ENCODE measurements at places on chromosomes 16 and 17. TPM values are rescaled to one million over a fixed set of nuclear protein-coding genes. Genes with fewer than 3 reads are reported as not detected.

DNA sequence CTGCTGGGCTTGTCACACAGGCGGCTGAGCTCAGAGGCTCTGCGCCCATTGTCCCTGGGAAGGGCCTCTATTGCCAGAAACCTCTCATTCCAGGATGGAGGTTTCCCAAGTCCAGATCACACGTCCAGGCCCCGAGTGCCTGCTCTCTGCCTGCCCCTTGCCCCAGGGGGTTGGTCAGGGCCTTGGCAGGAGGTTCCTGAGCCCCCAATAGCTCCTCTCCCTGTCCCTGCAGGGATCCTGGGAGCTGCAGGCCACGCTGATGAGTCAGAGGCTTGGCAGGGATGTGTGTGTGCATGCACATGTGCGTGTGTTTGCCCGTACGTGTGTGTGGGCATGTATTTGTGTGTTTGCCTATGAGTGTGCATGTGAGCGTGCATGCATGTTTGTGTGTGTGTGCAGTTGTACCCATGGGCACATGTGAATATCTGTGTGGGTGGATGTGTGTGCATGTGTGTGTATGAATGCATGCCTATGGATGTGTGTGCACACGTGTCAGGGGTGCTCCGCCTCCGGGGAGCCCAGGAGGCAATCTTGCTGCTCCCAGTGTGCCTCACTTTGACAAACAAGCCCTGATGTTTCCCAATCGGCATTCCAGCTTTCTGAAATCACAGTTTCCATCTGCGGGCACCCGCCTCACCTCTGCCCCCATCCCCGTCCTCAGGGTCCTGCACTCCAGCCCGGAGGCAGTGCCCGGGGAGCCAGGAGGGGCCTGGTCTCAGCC lies 98.4 kb upstream of the GSE1 start:
- DNase-seq, result peak; percentile 70
- H3K27me3 ChIP-seq, result no peaks in the 10 kb centered on the region
- peaks cover 16% of the 10 kb centered on the region for H3K4me1 ChIP-seq
- H3K27ac ChIP-seq, result peak overlapping the region; percentile 46

Gene CTF1
- polyA plus RNA-seq, result 4.9 TPM

GRCh38 chr16:89696670-89697128 lies 4.8 kb downstream of the SPATA2L start:
- no peak overlapping the region for H3K27ac ChIP-seq
- peaks cover 11% of the 10 kb centered on the region for H3K36me3 ChIP-seq
- peaks cover 15% of the 10 kb centered on the region for H3K4me1 ChIP-seq
- no peaks in the 10 kb centered on the region for H3K27me3 ChIP-seq
- H3K4me3 ChIP-seq, result no peak overlapping the region

DNA sequence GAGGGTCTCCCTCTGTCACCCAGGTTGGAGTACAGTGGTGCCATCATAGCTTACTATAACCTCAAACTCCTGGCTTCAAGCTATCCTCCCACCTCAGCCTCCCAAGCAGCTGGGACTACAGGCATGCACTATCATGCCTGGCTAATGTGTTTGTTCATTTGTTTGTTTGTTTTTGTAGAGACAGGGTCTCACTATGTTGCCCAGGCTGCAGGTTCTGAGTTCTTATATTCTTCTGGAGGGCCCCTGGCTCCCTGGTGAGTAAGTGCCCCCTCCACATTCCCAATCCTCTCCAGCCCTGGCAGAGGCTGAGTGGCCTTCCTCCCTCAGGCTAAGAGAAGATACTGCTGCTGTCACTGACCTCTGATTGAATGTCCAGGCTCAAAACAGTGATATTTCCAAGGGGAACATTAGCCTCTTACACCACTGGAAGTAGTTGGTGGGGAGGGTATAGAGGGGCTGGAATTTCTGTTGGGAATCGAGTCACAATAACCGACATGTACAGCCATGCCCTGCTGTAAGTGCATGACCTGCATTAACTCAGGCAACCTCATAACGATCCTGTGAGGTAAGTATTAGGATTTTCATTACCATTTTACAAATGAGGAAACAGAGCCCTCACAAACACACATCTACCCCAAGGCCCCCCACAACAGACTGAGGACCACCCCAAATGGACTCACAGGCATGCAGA lies 2.7 kb upstream of the ETV4 start:
- H3K36me3 ChIP-seq, result no peaks in the 10 kb centered on the region
- peaks cover 14% of the 10 kb centered on the region for H3K27me3 ChIP-seq
- no peak overlapping the region for H3K27ac ChIP-seq

GRCh38 chr16:64398793-64399192 lies 723.1 kb downstream of the CDH11 start:
- no peak overlapping the region for H3K4me3 ChIP-seq
- H3K27ac ChIP-seq, result no peak overlapping the region
- no peak for DNase-seq
- H3K4me1 ChIP-seq, result no peaks in the 10 kb centered on the region
- no peaks in the 10 kb centered on the region for H3K36me3 ChIP-seq
- H3K27me3 ChIP-seq, result no peaks in the 10 kb centered on the region

Gene WDR59
- 14.7 TPM for polyA plus RNA-seq

DNA sequence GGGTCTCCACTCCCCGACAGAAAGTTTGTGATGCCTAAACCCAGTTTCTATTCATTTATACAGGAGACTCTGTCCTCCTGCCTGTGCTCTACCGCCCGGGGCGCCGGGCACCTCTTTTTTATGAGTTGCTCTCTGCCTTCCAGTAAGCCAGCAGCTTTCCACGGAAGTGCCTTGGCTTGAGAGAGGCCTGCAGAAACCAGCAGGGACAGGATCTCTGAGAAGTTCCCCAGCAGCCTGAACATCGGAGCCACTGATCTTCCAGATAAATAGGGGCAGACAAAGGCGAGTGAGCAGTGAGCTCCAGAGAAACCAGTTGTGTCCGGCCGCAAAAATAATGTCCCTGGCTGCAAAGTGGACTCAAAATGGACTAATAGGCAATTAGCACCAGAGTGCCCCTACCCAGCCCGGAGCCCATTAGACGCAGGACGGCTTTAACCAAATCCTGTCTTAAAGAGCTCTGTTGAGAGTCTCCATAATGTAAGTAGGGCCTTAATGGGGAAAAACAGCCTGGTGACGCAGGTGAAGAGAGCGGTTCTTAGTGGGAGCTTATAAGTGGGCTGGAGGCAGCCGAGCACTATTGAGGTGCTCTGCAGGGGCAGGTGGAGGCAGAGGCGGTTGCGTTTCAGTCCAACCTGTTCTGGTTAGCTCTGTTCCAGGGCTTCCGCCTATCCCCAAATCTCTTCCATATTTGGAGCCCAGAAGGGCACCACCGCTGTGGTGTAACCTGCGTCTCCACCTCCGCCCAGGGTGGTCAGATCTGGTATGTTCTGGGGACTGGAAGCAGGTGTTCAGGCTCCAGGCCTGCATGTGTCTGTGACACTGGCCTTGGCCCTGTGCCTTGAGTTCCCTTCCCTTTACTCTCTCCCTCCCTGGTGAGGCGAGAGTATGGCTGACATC lies 74.1 kb downstream of the NT5M start:
- H3K4me3 ChIP-seq, result no peak overlapping the region
- no peak overlapping the region for H3K27ac ChIP-seq
- no peak for DNase-seq
- H3K36me3 ChIP-seq, result no peaks in the 10 kb centered on the region
- H3K4me1 ChIP-seq, result no peaks in the 10 kb centered on the region
- H3K27me3 ChIP-seq, result no peaks in the 10 kb centered on the region

GRCh38 chr16:74210245-74210644 lies 86.4 kb upstream of the PSMD7 start:
- H3K27me3 ChIP-seq, result no peaks in the 10 kb centered on the region
- H3K4me1 ChIP-seq, result no peaks in the 10 kb centered on the region
- H3K36me3 ChIP-seq, result no peaks in the 10 kb centered on the region
- DNase-seq, result no peak
- H3K4me3 ChIP-seq, result no peak overlapping the region

- no peaks in the 10 kb centered on the region for H3K4me1 ChIP-seq
- H3K4me3 ChIP-seq, result no peak overlapping the region
Measured at GRCh38 chr16:11194913-11195312, 61.1 kb downstream of the SOCS1 start.

GRCh38 chr16:85628645-85629044 lies 15.5 kb downstream of the GSE1 start:
- no peaks in the 10 kb centered on the region for H3K27me3 ChIP-seq
- H3K36me3 ChIP-seq, result no peaks in the 10 kb centered on the region
- peak overlapping the region; percentile 84 for H3K27ac ChIP-seq
- peaks cover 65% of the 10 kb centered on the region for H3K4me1 ChIP-seq

GRCh38 chr17:7552621-7553051 lies 3.8 kb downstream of the TNFSF12 start:
- H3K4me3 ChIP-seq, result no peak overlapping the region
- H3K27me3 ChIP-seq, result no peaks in the 10 kb centered on the region
- DNase-seq, result no peak
- peaks cover 3% of the 10 kb centered on the region for H3K36me3 ChIP-seq

DNA sequence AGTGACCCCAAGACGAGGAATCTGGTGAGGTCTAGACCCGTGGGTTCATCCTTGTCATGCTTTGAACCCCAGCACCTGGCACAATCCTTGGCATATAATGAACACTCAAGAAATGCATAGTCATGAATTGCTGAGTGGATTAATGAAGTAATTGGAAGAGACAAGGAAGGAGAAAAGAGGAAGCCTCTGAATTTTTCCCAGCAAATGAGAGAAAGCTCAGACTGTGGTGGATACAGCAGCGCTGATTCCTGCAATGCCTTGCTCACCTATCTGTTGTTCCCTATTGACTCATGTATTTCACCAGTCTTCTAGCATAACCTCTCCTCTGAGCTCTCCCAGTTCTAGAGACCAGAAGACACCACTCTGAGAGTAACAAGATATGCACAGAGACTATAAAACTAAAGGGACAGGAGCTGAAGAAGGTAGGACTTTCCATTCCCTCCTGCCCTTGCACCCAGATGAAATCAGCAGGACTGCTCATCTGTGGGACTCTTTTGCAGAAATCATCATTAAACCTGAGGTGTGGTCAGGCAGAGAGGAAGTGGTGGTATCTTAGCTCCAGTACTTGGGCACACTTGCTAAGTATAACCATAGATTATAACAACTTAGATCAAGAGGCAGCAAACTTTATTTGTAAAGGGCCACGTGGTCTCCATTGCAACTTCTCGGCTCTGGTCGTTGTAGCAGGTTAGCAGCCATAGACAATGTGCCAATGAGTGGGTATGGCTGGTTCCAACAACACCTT lies 102.8 kb downstream of the MAF start:
- no peak for DNase-seq
- H3K27ac ChIP-seq, result no peak overlapping the region
- no peaks in the 10 kb centered on the region for H3K27me3 ChIP-seq
- no peaks in the 10 kb centered on the region for H3K4me1 ChIP-seq

GRCh38 chr17:12415031-12415430 lies 250.7 kb upstream of the MYOCD start:
- H3K4me1 ChIP-seq, result no peaks in the 10 kb centered on the region
- no peak overlapping the region for H3K4me3 ChIP-seq
- no peak overlapping the region for H3K27ac ChIP-seq
- DNase-seq, result no peak
- H3K36me3 ChIP-seq, result no peaks in the 10 kb centered on the region

GRCh38 chr16:54291656-54292487 lies 5.3 kb upstream of the IRX3 start:
- H3K27ac ChIP-seq, result no peak overlapping the region
- H3K4me1 ChIP-seq, result no peaks in the 10 kb centered on the region
- no peak for DNase-seq
- H3K4me3 ChIP-seq, result no peak overlapping the region

DNA sequence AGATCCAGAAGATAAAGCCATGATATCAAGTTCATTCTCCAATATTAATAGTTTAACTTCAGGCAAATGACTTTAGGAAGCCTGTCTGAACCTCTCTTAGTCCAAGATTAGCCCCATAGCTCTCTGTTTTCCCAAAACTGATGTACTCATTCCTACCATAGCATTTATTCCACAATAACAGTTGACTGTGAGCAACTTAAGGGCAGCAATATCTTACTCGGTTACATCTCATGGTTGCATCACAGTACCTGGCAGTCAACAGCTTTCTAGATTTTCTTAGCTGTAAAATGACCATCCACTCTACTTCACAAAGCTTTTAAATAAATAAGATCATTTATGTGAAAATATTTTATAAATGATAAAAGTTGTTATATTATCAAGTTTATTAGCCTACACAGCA lies 58.2 kb upstream of the STAC2 start:
- H3K4me1 ChIP-seq, result peaks cover 38% of the 10 kb centered on the region
- no peaks in the 10 kb centered on the region for H3K27me3 ChIP-seq

DNA sequence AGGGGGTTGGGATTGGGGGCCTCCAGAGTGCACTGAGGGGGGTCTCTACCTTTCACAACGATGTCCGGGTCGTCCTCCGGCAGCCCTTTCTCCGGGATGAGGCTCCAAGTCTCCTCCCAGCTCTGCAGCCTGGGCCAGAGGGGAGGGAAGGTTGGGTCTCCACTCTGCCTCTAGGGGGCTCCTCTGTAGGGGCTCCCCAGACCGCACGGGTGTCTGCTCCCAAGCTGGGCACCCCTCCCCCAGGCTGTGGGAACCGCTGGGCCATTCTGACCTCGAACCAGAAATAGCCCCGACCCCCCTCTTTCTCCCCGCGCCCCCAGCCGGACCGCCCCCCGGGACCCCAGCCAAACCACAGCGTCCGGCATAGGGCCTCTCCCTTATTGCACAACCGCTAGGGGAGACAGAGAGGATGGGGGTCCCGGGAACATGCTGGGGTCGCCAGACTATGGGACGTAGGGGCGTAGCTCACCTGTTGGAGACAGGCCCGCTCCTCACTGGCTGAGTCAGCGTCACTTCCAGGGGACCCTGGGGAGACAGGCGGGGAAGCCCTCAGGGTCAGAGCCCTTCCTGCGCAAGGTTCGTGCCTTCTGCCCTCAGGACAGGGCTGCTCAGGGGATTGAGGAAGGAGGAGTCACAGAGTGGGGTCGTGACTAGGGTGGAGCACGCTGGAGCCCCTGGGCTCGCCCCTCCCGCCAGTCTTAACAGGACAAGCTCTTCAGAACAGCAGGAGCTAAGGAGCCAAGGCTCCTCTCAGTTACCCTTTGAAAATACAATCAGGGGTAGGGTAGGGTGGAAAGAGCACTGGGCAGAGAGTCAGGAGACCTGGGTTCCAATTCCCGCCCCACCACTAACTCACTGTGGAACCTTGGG lies 2.7 kb downstream of the PLEKHH3 start:
- H3K27me3 ChIP-seq, result no peaks in the 10 kb centered on the region
- H3K27ac ChIP-seq, result peak overlapping the region; percentile 81
- H3K4me1 ChIP-seq, result peaks cover 40% of the 10 kb centered on the region
- DNase-seq, result peak; percentile 90
- peaks cover 48% of the 10 kb centered on the region for H3K36me3 ChIP-seq

GRCh38 chr17:31570951-31571892 lies 179.7 kb downstream of the RAB11FIP4 start:
- no peaks in the 10 kb centered on the region for H3K27me3 ChIP-seq
- no peaks in the 10 kb centered on the region for H3K36me3 ChIP-seq
- H3K27ac ChIP-seq, result peak overlapping the region; percentile 51
- peaks cover 22% of the 10 kb centered on the region for H3K4me1 ChIP-seq
- no peak overlapping the region for H3K4me3 ChIP-seq

Gene C16orf82
- polyA plus RNA-seq, result not detected

DNA sequence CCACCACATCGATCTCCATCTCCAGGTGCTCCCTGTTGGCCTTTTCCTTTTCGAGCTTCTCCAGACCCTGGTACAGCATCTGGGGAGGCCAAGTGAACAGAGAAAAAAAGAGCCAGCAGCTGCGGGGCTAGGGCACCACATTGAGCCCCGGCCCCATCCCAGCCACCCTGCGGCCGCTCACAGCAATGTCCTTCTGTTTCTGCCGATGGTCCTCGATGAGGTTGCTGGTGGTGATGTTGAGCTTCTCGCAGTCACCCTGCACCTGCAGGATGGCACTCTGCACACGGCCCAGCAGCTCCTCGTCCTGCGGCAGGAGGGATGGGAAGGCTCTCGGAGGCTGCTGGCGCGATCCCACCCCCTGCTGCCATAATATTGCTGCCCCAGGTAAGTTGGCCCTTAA lies 15.5 kb downstream of the UBALD2 start:
- DNase-seq, result no peak
- H3K27ac ChIP-seq, result no peak overlapping the region
- H3K4me1 ChIP-seq, result peaks cover 16% of the 10 kb centered on the region

All from psoas muscle (tissue), 8 donors.